ENCODE measurements at places on chromosomes 11 and 22. TPM values are rescaled to one million over a fixed set of nuclear protein-coding genes. Genes with fewer than 3 reads are reported as not detected.

The FGF4 gene
- not detected for total RNA-seq

GRCh38 chr11:121337078-121337477 lies 44.5 kb downstream of the SC5D start:
- DNase-seq = no peak

DNA sequence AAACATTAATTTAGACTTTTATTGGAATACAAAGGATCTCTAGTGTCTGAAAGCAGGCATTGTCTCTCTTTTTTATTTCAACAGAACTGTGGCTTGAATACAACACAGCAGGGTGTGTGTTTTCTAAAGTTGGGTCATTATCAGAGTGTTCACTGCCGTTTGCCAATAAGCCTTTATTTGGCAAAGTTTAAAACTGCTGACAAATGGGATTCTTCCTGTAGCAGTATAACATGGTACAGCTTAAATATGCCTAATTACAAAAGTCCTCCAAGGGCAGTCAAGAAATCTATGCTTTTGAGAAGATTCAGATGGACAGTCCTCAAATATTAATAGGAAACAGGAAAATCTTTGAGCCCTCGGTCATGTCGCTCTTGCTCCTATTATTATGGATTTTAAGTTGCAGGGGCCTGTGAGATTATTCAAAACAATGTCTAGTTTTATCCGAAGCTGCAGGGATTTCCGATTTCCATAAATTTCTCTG lies 199.9 kb downstream of the MAML2 start:
- no peak for DNase-seq

GRCh38 chr11:27255447-27255828 lies 107.6 kb downstream of the CCDC34 start:
- no peak for DNase-seq

DNA sequence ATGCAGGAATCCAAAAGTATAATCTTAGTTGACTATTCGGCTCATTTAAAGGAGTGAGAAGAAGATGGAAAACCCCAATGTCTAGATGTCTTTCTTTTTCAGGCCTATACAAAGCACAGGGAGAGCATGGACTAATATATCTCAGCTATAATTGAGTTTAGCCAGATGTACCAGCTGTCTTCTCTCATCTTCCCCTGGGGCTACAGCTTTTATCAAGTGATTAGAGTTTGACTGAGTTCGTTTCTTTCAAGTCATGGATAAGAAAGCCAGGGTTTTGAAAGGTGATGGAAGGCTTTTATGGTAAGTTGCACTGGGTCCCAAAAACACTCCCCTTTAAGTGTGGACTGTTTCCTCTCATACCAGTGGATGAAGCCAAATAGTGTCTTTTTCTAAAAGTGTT lies 1172.8 kb upstream of the TENM4 start:
- DNase-seq = no peak

The LIF gene
- 25.4 TPM for total RNA-seq

- no peak for DNase-seq
Measured at GRCh38 chr11:86615487-86615886, 56.9 kb downstream of the ME3 start.

GRCh38 chr11:109085708-109086373 lies 336.1 kb upstream of the C11orf87 start:
- peak; percentile 16 for DNase-seq

The BTG4 gene
- total RNA-seq = 0.12 TPM

The ACRV1 gene
- total RNA-seq = not detected

The FAM118A gene
- 20.8 TPM for total RNA-seq

The OR51B4 gene
- 12.8 TPM for total RNA-seq

The SHANK3 gene
- 0.84 TPM for total RNA-seq

All from A172 (cell line).